A549 treated with GW870086 at 1 μM for 4 hours (cell line): ENCODE measurements at places on chromosomes 13 and 19. TPM values are rescaled to one million over a fixed set of nuclear protein-coding genes. Genes with fewer than 3 reads are reported as not detected.

The NAPSA gene
- 0.58 to 1.5 TPM (median 1.1 TPM) in 5 replicates for total RNA-seq

The CCDC122 gene
- total RNA-seq = 1.4 to 3.5 TPM (median 3.0 TPM) in 5 replicates

The CYP4F2 gene
- total RNA-seq = 0.08 to 0.49 TPM (median 0.30 TPM) in 4 of 5 replicates, not detected in the other

The CEACAM5 gene
- total RNA-seq = 1.6 to 2.1 TPM (median 1.7 TPM) in 5 replicates

The SGCG gene
- total RNA-seq = 0.08 TPM in 1 of 5 replicates, not detected in the others

The CD22 gene
- 0.95 to 1.4 TPM (median 1.0 TPM) in 5 replicates for total RNA-seq

The MADCAM1 gene
- total RNA-seq = 0.14 to 0.40 TPM (median 0.33 TPM) in 5 replicates

The CHAMP1 gene
- 17.8 to 25.3 TPM (median 23.4 TPM) in 5 replicates for total RNA-seq

The C1QTNF9B gene
- not detected in 5 replicates for total RNA-seq

The ATP4B gene
- total RNA-seq = not detected in 5 replicates

The HNRNPM gene
- 224 to 272 TPM (median 232 TPM) in 5 replicates for total RNA-seq

The PSG6 gene
- not detected in 5 replicates for total RNA-seq

The STXBP2 gene
- 32.9 to 41.8 TPM (median 40.6 TPM) in 5 replicates for total RNA-seq

The SIGLEC8 gene
- total RNA-seq = not detected in 5 replicates

The STX10 gene
- 42.8 to 53.3 TPM (median 52.1 TPM) in 5 replicates for total RNA-seq

The CRLF1 gene
- total RNA-seq = 2.5 to 5.2 TPM (median 3.6 TPM) in 5 replicates

The LRRC63 gene
- not detected in 5 replicates for total RNA-seq

The C13orf46 gene
- 0.07 to 0.21 TPM (median 0.14 TPM) in 5 replicates for total RNA-seq

The DHRS12 gene
- total RNA-seq = 4.9 to 6.9 TPM (median 5.7 TPM) in 5 replicates

The HRC gene
- total RNA-seq = 0.06 TPM in 2 of 5 replicates, not detected in the others

The UHRF1 gene
- 39.2 to 48.7 TPM (median 43.0 TPM) in 5 replicates for total RNA-seq

The ANGPTL8 gene
- not detected in 5 replicates for total RNA-seq

The CEACAM3 gene
- not detected in 5 replicates for total RNA-seq

The CD320 gene
- 65.7 to 102 TPM (median 95.2 TPM) in 5 replicates for total RNA-seq

The CCDC106 gene
- 13.7 to 19.1 TPM (median 18.0 TPM) in 5 replicates for total RNA-seq

The SHC2 gene
- total RNA-seq = 0.80 to 1.3 TPM (median 1.00 TPM) in 5 replicates

The ZIM2 gene
- total RNA-seq = not detected in 5 replicates

The ZNF284 gene
- total RNA-seq = 0.38 to 0.61 TPM (median 0.42 TPM) in 5 replicates

The GAPDHS gene
- total RNA-seq = 0.08 to 0.21 TPM (median 0.17 TPM) in 4 of 5 replicates, not detected in the other

The NCR1 gene
- total RNA-seq = not detected in 5 replicates

The KEAP1 gene
- total RNA-seq = 46.6 to 65.5 TPM (median 53.7 TPM) in 5 replicates

The ZNF554 gene
- total RNA-seq = 0.71 to 1.1 TPM (median 0.80 TPM) in 5 replicates

The FOSB gene
- 8.6 to 16.5 TPM (median 13.5 TPM) in 5 replicates for total RNA-seq
